COLO829 (cell line): ENCODE measurements at places on chromosomes 11 and 22.

- no peak for DNase-seq
Observed at GRCh38 chr11:75498556-75499255, 27.0 kb downstream of the GDPD5 start.

- no peak for DNase-seq
Observed at GRCh38 chr11:64619196-64619595, 28.2 kb downstream of the SLC22A12 start.

- DNase-seq: no peak
Observed at GRCh38 chr11:28108958-28109357, 770 bp downstream of the METTL15 start.

DNA sequence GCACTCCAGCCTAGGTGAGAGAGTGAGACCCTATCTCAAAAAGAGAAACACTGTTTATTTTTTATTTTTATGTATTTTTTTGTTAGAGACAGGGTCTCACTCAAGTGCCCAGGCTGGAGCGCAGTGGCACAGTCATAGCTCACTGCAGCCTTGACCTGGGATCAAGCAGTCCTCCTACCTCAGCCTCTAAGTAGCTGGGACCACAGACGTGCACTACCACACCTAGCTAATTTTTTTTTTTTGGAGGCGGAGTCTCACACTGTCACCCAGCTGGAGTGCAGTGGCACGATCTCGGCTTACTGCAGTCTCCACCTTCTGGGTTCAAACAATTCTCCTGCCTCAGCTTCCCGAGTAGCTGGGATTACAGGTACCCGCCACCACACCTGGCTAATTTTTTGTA is 6.4 kb downstream of the RBX1 start:
- no peak for DNase-seq

- no peak for DNase-seq
Observed at GRCh38 chr11:70882716-70883085, 369.7 kb downstream of the SHANK2 start.

- DNase-seq: no peak
Observed at GRCh38 chr11:93074352-93074751, 104.9 kb downstream of the MTNR1B start.

DNA sequence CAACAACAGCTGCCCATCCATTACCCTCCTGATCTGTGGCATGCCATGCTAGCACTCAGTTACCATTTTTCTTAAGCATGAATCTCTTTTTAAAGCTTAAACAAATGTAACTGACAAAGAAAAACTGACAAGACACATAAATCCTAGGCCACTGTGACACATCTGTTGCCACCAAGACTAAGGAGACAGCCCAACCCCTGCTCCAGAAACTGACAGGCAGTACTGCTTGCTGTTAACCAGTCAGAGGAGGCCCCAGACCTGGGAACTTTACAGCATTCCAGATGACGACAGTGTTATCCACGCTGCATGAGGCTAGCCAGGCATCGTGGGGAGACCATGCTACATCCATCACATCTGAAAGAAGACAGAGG is 33.8 kb downstream of the HIRA start:
- no peak for DNase-seq

DNA sequence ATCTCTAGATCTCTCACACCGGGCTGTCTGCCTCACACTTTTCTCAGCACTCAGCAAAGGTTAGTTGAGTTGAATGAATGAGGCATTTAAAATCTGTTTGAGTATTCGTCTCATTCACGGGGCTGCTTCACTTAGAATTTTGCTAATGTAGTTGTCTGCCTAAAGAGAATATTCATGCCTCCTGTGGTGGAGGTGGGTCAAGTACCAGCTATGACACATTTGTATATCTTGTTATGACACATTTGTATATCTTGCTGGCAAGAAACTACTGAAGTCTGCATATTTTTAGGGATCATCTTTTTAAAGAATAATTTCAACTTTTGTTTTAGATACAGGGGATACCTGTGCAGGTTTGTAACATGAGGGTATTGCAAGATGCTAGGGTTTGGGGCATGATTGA is 43.1 kb downstream of the LDLRAD3 start:
- DNase-seq: no peak

- DNase-seq: no peak
Observed at GRCh38 chr11:17572359-17572690, 25.3 kb downstream of the OTOG start.

DNA sequence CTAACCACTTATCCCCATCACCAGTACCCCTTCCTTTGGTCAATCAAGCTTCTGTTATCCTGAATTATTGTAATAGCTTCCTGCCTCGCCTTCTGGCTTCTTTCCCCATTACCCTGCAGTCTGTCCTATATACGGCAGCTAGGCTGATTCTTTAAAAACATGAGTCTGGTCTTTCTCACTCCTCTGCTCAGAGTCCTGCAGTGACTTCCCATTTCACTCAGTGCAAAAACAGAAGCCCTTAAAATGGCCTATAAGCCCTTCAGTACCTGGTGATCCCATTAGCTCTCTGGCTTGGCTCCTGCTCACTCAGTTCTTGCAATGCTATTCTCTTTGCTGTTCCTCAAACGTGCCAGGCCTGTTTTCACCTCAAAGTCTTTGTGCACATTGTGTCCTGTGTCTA is 58.4 kb downstream of the JRKL start:
- no peak for DNase-seq

GRCh38 chr22:43570531-43571165 is 158.8 kb downstream of the MPPED1 start:
- DNase-seq: no peak

DNA sequence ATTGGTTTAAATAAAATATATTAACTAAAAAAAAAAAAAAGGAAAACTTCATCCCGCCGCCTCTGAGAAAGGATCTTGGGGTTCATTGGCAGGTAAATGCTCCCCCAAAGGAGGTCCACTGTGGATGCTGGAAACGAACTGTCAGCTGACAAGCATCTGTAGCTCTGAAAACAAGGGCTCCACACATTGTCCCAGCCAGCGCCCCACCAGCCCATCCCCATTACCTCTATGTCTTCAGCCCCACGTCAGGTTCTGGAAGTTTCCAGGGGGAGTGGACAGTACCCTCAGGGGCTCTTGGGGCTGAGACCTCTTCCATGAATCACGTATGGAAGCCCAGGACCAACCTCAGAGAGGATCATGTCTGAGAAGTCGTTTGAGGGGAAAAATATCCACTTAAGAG is 66.4 kb upstream of the WNT7B start:
- DNase-seq: no peak

DNA sequence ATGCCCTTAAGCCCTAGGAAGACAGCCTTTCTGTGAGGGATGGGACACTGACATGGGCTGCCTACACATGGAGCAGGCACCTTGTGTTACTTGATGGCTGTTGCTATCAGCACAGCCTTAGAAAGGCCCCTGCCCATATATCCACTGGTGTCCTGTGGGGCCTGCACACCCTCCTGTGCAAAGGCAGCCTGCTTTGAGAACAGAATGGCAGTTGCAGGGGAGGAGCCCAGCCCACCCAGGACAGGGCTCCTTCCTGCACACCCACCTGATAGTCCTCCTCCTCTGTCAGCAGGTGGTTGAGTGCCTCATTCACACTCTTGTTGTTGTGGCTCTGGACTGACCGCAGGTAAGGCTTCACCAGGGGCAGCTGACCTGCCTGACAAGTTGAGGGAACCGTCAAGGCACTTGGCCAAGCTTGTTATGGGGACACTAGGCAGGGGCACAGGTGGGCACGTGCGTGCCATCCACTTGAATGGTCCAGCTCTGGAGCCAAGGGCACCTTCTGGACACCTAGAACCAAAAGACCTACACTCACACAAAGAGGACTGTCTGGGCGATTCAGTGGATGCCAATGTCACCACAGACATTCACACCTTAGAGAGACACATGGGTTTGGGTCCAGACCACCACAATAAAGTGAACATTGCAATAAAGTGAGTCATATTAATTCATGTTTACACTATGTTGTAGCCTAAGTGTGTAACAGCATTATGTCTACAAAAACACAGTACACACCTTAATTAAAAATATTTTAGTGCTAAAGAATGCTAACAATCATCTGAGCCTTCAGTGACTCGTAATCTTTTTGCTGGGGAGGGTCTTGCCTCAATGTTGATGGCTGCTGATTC is 9.4 kb upstream of the SLC25A1 start:
- DNase-seq: no peak
